ENCODE measurements at places on chromosomes 3 and 15.

DNA sequence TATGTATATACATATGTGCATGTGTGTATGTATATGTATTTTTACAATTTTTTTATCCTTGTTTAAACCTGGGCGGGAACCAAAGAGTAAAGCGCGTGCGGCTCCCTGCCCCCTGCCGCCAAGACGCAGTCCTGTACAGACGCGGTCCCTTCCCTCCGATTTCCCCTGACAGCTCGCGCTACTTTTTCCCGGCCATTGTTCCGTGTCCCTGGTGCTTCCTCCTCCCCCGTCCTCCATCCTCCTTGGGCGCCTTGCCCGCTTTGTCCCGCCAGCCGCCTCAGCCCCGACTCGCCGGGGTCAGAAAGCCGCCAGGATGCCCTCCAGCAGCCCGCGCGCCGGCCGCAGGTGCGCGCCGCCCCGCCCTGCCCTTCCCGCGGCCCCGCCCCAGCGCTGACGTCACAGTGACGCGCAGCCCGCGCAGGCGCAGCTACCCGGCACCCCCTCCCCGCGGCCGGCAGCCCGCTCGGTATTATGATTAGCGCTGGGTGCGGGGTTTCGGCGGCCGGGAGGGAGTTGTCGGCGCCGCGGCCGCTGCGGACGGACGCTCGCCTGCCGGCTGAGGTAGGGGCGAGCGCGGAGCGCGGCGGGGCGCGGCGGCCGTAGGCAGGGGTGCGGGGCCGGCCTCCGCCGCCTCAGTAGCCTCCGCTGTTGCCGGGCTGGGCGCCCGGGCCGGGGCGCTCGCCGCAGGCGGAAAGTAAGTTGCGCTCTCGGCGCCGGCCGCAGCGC is at the start of gene SNRK:
Gene SNRK, plus strand, starts transcription at position 426 of the 726 bp plus-strand sequence. CDS start 16,664 bp downstream, outside the sequence.
- peak; percentile 74 for DNase-seq

- DNase-seq, result no peak
These were observed 404.3 kb downstream of the AGBL1 start for GRCh38 chr15:86483936-86484335.

DNA sequence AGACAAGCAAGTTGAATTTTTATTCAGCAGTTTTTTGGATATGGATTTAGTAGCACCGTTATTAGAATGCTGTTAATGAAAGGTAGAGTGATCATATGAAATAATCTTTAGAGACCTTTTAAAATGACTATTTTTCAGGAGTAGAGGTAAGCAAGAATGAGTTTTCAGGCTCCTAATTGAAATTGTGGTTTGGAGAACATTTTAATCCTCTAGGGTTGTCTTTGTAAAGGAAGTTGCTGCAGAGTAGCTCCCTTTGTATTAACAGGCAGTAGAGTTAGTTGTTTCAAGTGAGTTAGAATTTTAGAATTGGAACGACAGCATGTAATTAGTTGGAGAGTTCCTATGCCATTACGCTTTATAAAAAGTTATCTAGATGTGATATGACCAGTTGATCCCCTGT is 27.2 kb upstream of the EDEM1 start:
- no peak for DNase-seq

- DNase-seq, result no peak
These were observed 82.7 kb downstream of the SLC25A26 start for GRCh38 chr3:66303491-66303901.

DNA sequence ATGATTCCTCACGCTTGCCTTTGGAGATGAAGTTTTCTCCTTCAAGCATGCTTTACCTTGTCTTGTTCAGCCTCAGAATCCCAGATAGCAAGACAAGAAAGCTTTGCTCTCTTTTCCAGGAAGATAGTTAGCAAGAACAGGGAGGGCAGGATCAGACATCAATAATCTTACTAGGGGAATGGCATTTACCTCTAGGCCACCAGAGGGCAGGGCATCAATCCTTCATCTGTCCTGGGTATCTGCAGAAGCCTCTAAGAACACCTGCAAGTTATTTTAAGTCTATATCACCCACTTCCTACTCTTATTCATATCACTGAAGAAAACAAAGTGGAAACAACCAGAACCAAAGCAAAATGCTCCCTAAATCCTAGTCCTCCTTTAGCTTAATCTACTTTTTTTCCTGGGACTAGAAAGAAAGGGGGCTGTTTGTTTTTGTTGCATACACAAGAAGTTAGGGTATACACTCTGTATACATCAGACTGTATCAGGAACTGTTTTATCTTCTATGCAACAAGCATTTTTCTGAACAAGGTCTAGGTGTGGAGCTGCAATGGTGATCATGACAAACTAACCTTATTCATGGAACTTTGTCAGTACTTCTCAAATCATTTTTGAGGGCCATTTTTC is 862.5 kb downstream of the CADM2 start:
- peak; percentile 1 for DNase-seq

DNA sequence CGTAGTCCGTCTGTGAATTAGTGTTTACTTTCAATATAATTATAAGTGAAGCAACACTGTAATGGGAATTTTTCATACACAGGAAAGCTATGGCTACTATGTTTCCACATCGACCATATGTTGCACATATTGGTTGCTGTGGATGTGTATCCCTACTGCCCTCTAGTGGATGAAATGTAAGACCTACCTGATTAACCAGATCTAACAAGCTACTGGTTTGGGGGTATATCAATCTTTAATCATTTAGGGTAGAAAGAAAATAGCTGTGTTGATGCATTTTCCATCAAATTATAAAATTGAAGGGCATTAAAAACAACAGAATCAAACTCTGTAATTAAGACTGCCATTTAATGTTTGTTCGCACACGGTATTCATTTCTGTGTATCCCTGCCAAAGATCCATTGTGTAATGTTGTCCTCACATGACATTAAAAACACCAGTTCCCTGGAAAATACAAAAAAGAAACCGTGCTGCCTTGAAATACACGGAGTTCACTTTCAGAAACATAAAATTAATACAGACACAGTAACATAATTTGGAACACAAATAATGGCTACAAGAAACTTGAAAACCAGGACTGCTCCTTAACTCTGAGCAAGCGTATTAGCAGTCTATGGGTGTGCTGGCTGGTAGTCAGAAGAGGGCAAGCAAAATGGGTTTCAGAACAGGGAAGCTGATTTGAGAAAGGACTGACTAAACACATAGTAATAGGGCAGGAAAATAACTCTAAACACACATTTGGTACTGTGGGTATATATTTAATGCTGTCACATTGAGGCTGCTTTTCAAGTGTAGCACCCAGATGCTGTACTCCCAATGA is 125.1 kb downstream of the TIGIT start:
- no peak for DNase-seq

DNA sequence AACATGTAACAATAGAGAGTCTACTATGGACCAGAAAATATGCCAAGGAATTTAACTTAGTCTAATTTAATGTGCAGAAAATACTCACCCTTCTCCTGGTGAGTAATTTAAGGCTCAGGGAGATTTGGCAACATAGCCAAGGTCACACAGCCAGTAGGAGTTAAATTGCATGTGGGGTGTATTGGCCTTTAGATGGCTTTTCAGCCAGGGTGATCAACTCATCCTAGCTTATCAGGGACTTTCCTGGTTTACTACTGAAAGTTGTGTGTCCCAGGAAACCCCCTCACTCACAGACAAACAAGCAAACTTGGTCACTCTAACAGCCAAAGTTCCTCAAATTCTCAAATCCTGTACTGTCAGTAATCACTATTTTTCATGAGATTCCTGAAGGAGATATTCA is 2.6 kb upstream of the SLC9A9 start:
- no peak for DNase-seq

- peak; percentile 73 for DNase-seq
These were observed 119.4 kb downstream of the LIPC start for GRCh38 chr15:58551084-58551763.

GRCh38 chr15:50098545-50098944 is 20.5 kb downstream of the ATP8B4 start:
- no peak for DNase-seq

DNA sequence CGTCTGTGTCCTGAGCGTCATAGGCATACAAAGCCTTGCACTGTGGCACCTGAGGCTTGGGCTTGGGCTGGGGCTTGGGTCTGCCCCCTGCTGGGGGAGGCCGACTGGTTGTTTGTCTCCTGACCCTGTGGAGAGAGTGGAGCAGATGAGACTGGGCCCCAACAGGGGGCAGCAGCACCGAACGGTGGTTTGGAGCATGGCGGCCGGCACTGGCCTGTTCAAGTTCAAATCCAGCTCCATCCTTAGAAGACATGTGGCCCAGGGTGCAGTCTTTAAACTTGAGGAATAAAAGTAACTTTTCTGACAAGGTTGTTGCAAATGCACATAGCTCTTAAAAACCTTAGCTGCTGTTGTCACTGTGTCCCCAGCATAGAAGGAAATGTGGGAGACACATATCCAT is 33.3 kb downstream of the CCNB2 start:
- peak; percentile 70 for DNase-seq

GRCh38 chr3:169022457-169022856 is 641.1 kb downstream of the MECOM start:
- DNase-seq, result no peak

- DNase-seq, result no peak
These were observed 1730.4 kb downstream of the SI start for GRCh38 chr3:163347944-163348343.

GRCh38 chr3:120460862-120461261 is 10.1 kb upstream of the FSTL1 start:
- no peak for DNase-seq

DNA sequence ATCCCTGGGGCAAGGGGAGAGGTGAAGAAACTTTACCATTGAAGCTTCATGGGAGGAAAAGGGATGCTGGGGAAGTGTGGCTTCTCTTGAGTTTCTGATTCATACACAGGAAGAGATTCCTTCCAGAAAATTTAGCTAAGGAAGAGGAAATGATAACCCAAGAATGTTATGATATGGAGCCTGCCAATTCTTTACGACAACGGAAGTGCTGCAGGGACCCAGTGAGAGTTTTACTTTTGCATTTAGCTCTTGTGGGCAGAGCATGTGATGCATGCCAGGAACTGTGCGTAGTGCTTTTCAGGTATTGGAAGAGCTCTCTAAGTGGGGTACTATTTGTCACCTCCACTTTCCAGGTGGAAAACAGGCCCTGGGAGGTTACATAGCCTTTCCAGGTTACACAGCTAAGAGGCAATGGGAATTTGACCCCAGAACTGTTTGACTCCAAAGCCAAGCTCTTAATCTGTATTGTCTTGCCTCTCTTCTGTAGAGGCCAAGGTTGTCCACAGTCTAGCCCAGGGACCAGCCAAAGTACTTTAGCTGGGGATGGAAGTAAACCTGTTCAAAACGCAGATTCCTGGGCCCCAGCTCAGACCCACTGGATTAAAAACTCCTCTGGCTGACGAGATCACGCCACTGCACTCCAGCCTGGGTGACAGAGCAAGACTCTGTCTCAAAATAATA is 23.0 kb downstream of the CMTM7 start:
- DNase-seq, result no peak

GRCh38 chr3:57147071-57147470 is 18.1 kb downstream of the IL17RD start:
- no peak for DNase-seq

GRCh38 chr15:96293441-96293840 is 37.1 kb upstream of the NR2F2 start:
- DNase-seq, result no peak

- no peak for DNase-seq
These were observed 640.5 kb upstream of the GRM7 start for GRCh38 chr3:6220447-6220846.

DNA sequence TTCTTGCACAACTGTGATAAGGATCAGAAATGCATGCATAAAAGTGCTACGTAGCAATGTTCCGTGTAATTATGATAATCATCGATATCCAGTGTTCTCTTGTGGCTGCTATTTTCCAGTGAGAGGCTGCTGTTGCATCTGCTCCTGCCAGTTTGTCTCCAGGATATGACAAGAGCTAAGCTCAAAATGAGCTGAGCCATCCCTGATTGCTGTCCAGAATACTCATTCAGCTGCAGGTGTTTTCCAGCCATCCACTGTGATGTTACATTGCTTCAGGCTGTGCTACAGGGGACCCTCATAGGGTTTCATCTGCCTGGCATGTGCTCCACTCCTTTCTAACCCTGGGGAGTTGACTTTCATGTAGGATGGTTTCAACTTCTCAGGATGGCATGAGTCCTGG is 976.0 kb downstream of the ROBO1 start:
- DNase-seq, result no peak

- DNase-seq, result no peak
These were observed 67.8 kb upstream of the CHRNB4 start for GRCh38 chr15:78708713-78709260.

DNA sequence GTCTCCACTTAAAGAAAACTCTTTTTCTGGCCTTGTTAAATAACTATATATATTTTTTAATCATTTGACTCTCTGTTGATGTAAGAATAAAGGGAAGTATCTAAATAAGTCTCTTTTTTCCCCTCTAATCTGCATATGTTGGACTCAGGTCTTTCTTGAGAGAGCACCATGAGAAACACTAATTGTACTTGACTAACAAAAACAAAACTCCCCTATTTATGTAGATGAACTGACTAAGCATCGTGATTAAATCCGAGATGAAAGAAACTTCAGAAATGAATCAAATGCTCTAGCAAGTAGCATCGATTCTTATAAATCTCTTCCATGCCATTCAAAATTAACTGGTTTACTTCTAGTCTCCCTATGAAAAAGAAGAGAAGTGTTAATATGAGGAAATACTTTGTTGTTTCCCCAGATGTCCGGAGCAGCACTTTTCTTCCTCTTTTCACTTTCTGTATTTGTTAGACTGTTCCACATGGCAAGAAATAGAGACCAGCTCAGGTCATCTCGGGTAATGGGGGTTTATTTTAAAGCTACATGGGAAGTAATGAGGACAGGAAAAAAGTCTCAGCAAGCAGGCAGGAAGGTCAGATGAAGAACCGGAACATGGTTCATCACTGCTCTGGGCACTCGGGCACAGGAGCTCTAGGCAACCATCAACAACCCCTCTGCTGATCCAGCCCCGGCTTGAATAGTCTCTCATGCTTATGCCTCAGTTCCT is 288.3 kb downstream of the CNTN6 start:
- DNase-seq, result no peak

DNA sequence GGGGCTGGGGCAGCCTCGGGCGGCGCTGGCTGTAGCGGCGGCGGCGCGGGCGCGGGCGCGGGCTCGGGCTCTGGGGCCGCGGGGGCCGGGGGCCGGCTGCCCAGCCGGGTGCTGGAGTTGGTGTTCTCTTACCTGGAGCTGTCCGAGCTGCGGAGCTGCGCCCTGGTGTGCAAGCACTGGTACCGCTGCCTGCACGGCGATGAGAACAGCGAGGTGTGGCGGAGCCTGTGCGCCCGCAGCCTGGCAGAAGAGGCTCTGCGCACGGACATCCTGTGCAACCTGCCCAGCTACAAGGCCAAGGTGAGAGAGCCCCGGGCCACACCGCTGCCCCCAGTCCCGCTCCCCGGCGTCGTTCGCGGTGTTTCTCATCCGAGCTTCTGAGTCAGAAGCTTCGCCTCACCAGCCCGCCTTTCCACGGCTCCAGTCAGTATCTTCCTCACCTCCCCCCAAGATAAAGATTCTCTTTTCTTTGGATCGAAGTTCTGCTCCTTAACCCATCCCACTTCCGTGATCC is 600 bp downstream of the FBXO45 start:
- DNase-seq, result peak; percentile 22

GRCh38 chr3:79103307-79103706 is 664.5 kb downstream of the ROBO1 start:
- DNase-seq, result no peak

GRCh38 chr3:20078194-20078714 is 38.0 kb downstream of the KAT2B start:
- no peak for DNase-seq
